AG04450 (cell line): ENCODE measurements at places on chromosomes 4 and X. TPM values are rescaled to one million over a fixed set of nuclear protein-coding genes. Genes with fewer than 3 reads are reported as not detected.

CLDN2 gene
- polyA plus RNA-seq, result 0.04 TPM in 1 of 2 replicates, not detected in the other

GRCh38 chr4:91222014-91222413, 1081.8 kb upstream of the GRID2 start:
- no peak for DNase-seq

GDPD2 gene
- polyA plus RNA-seq, result not detected in 2 replicates

GRCh38 chr4:120809518-120809917, 113.0 kb downstream of the PRDM5 start:
- no peak for DNase-seq

UGT2A1 gene
- polyA plus RNA-seq, result not detected in 2 replicates

GRCh38 chrX:21132686-21133393, 241.4 kb upstream of the CNKSR2 start:
- DNase-seq, result no peak

- no peak for DNase-seq
These were observed 50.7 kb upstream of the KIT start for GRCh38 chr4:54607067-54607466.

- DNase-seq, result peak; percentile 13
These were observed 71.1 kb downstream of the CLOCK start for GRCh38 chr4:55475394-55476243.
